ENCODE measurements at places on chromosomes 5 and 9.

DNA sequence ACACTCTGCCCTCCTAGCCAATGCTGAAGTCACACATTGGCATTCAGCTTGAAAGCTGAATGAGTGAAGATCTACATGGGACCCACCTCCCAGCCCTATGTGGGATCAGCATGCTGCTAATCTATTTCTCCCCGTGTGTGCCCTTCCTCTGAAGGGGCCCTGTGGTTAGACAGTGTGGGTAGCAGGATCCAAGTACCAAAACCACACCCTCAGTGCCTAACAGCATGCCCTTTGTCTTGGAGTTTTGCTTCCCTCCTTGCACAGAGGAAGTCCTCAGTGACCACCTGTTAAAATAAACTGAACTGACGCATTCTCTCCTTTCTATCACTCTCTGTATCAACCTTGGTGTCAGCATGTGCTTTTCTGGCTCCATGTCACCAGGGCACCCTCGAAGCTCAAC, 25.0 kb downstream of the SH3TC2 start:
- DNase-seq: no peak

GRCh38 chr9:100756217-100756616, 178.3 kb downstream of the CAVIN4 start:
- peak; percentile 30 for DNase-seq

DNA sequence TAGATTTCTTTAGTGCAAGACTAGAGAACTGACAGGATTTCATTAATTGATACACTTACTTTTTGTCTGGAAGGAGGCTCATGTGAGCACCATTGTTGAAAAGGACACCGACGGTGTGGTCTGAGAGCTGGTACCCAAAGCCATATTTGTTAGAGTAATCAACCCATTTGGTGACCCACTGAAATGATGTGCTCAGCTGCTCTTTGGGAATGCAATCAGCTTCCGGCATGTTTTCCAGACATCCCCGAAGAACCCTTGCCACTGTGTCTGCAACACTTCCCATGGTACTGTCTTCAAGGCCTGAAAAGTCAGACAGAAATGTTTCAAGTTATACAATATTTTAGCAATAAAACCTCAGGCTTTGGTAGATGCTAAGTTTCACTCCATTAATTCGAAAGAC, 4.4 kb downstream of the PLK2 start:
- DNase-seq: no peak

GRCh38 chr9:134322781-134323241, 3.4 kb upstream of the RXRA start:
- no peak for DNase-seq
